ENCODE measurements at places on chromosomes 5 and 9.

DNA sequence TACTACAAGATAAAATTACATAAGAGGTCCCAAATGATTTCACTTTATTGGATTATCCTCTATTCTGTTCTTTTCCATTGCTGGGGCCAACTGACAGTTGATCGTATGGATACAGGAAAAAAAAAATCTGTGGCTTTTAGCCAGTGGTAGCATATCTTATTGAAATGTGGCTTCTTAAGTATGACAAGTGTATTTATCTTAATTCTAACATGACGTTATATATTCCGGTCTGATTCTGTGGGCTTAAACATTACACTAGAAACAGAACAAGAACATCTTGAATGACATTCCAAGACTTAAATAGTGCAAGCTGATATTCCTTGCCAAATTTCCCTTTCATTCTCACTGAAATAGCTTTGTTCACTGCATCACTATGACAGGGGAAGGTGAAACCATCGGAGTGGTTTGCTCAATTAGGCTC is 117.9 kb downstream of the INSYN2B start:
- DNase-seq, result no peak

GRCh38 chr5:149221326-149221725 is 50.3 kb upstream of the AFAP1L1 start:
- DNase-seq, result no peak

- DNase-seq, result no peak
These were observed 29.0 kb downstream of the FAT2 start for GRCh38 chr5:151562019-151562707.

GRCh38 chr5:68252673-68253623 is 37.4 kb downstream of the PIK3R1 start:
- peak; percentile 49 for DNase-seq

DNA sequence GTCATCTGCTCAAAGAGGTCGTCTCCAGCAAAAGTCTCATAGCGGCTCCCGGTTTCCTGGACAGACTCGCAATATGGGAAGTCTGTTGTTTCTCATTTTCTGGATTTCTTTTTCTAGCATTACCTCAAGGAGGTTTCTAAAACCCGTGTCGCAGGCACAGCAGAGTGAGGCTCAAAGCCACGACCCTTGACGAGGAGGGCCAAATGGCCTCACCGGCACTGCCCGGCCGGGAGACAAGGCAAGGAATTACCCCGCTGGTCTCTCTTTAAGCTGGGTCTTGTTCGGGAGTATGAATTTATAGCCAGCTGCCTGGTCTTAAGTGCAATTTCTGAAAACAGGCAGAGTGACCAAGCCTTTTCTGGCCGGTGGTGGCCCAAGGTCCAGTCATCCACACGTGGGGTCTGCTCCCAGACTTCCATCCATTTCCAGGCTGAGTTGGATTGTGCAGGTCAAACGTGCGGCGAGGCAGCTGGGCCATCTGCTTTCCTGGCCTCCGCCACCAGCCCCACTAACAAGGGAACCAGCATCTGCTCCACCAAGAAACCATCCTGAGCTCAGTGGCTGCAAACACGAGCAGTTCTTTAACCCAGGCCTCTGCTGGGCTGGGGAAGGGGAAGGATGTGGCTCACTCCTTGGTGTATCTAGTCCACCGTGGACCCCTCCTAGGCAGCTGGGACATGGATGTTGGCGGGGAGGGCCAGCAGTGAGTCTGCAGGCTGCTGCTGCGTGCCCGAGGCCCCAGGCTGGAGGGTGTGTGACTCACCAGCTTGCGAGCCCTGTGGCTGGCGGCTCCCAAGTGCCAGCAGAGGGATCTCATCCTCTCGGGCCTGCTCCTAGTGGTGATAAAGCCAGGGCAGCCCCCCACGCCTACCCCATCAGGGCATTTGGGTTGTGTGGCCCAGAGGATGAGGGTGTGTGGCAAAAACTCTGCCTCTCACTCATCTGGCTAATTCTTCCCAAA is 55.6 kb upstream of the COL5A1 start:
- DNase-seq, result no peak

GRCh38 chr9:91775011-91775707 is 174.9 kb downstream of the ROR2 start:
- peak; percentile 83 for DNase-seq

DNA sequence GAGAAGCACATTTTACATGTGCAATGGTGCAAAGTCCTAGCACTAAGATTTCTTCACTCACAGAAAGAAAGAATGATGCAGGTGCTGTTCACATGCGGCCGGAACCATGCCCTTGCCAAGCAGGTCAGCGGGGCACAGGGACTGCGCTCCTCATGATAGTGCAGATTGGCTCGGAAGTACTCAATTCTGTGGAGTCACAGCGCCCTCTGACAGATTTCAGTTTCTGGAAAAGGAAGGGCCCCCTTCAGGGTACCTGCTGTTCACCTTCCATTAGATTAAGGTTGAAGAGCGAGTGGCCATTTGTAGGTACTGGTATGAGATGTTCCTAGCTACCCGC is 75.7 kb downstream of the TMC1 start:
- no peak for DNase-seq

DNA sequence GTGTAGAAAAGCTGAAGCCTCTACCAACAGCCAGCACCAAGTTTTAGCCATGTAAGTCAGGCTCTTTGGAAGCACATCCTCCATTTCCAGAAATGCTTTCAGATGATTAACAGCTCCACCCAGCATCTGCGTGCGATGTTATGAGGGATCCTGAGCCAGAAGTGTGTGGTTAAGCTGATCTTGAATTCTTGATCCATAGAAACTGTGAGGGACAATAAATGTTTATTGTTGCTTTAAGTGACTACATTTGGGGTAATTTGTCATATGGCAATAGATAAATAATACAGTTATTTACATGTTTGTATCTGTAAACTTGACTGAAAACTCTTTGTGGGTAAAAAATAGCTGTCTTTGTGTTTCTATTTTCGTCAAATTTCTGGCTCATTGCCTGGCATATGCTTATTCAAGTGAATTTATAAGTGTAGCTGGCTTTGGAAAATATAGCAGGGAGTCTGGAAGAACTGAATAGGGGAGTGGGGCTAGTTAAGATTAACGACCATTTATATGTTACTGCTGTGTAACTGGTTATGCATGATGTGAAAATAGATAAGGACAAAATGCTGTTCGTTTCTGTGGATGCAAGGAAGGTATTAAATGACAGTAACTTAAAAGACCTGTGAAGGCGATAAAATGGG is 234.1 kb downstream of the LRRC70 start:
- no peak for DNase-seq

DNA sequence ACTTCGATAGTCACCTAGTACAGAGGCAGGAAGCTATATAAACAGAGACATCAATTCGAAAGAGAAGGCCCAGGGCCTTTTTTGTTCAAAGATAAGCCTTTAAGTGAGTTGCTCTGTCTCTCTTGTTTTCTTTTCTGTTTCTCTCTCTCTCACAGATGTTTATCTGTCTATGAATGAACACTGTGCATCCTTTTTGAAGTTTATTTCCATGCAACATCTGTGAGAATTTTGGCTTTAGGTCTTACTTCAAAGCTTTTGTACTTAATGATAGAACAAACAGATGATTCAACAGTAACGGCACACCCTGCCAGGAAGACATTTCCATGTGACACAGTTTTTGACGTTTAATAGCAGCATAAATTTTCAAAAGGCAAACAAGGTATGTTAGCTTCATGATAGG is 1413.1 kb upstream of the CDH6 start:
- DNase-seq, result no peak

- DNase-seq, result no peak
These were observed 17.3 kb upstream of the ANKRD18B start for GRCh38 chr9:33506626-33507370.

DNA sequence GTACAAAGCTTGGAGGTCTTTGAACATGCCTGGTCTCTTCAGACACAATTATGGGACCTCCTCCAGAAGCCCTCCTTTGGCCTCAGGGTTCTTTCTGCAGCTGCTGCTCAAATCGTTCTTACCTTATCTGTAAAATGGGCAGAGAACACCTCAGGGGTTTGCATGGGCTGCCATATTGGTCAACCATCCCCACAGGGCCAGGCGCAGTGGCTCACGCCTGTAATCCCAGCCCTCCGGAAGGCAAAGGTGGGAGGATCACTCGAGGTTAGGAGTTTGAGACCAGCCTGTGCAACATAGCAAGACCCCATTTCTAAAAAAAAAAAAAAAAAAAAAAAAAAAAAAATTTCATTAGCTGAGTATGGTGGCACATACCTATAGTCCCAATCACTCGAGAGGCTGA is 29.1 kb upstream of the TCF7 start:
- no peak for DNase-seq

DNA sequence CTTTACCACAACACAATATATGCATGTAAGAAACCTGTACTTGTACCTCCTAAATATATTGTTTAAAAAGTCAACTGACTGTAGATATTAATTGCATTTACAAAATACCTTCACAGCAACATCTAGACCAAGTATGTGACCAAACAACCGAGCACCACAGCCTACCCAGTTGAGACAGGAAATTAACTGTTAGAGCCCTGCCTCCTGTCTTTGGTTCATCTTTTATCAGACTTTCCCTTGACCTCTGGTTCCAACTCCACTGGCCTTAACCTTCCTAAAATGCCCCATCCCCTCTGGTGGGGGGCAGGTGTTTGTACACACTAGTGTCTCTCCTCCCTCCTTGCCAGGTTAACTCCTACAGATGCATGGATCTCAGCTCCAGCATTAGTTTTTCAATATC is 155.0 kb upstream of the PANK3 start:
- no peak for DNase-seq

DNA sequence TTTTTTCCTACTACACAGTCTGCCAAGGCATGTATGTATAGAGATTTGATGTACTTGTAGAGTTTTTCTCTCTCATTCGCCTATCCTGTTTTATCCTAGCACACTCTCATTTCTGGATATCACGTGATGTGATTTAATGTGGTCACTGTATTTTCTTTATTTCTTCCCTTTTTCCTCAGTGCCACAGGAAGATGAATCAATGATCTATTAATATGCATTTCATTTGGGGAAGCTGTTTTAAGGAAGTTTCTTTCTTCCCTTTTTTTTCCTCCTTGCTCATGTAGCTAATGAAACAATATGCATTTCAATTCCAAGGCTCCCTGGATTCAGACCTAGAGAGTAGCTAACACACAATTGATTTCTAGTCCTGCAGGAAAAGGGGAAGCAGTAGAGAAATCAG is 506.3 kb upstream of the WWC1 start:
- DNase-seq, result no peak

GRCh38 chr5:177308740-177309139 is 3.0 kb downstream of the MXD3 start:
- no peak for DNase-seq

GRCh38 chr5:106288979-106289378 is 1381.8 kb downstream of the EFNA5 start:
- no peak for DNase-seq

GRCh38 chr9:113056191-113057106 is at the start of gene ZFP37:
Gene ZFP37 (minus strand): TSS chr9:113056724. CDS start chr9:113056688, 36 bp downstream.
- DNase-seq, result peak; percentile 81

GRCh38 chr5:1479581-1480188 is 34.4 kb upstream of the SLC6A3 start:
- DNase-seq, result peak; percentile 68

- peak; percentile 32 for DNase-seq
These were observed 11.8 kb downstream of the ELL2 start for GRCh38 chr5:95949810-95950209.

DNA sequence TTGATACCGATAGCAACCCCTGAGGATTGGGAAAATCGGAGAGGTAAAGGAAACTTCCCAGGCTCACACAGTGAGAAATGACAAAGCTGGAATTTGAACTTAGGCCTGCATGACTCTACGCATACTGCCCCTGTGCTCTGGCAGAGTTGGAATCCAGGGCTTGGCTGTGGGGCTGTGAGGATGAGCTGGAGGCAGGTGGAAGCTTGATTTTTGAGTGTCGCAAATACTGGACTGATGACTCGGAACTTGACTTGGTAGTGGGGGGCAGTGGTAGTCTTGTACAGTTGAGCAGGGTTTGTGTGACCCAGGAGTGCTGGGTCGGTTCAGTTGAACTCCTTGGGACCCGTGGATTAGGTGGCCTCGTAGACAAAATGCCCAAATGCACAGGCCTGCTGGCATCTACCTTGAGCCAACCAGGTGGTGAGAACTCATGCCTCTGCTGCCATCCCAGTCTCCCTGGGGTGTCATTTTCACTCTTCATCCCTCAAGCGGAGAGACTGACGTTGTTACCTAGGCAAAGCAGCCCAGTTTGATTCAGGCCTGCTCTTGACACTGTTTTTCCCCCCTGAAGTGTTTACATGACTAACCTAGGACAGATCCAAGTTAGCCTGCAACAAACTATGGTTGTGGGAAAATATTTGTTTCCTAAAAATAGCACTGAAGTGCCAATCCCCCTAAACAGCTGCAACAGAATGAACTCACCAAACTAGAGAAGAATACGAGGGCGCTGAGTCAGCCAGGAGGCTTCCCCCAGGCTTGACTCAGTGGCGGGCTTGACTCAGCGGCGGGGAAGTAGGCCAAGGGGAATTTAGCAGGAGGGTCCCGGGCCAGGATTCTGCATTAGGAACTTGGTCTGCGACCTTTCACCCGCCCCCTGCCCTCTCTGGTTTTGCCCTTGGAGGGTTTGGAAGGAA is 45.7 kb upstream of the ORM1 start:
- DNase-seq, result no peak

DNA sequence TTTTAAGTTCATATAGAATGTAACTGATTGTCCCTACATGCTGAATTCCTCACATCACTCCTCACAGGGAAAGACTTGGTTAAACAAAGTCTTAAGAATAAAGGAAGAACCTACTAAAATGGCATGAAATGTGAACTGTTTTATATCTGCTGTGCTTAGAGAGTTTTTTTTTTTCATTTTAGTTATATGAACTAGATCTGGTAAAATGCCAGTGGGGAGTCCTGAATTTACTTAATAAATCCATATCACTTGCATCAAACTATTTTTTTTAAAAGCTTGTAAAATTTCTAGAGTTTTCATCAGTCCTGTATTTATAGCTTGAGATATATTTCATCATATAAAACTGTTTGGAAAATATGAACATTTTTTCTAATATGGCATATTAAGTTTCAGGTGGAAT is 1528.6 kb downstream of the EFNA5 start:
- no peak for DNase-seq

GRCh38 chr5:139277171-139277570 is 16.4 kb upstream of the MATR3 start:
- no peak for DNase-seq

DNA sequence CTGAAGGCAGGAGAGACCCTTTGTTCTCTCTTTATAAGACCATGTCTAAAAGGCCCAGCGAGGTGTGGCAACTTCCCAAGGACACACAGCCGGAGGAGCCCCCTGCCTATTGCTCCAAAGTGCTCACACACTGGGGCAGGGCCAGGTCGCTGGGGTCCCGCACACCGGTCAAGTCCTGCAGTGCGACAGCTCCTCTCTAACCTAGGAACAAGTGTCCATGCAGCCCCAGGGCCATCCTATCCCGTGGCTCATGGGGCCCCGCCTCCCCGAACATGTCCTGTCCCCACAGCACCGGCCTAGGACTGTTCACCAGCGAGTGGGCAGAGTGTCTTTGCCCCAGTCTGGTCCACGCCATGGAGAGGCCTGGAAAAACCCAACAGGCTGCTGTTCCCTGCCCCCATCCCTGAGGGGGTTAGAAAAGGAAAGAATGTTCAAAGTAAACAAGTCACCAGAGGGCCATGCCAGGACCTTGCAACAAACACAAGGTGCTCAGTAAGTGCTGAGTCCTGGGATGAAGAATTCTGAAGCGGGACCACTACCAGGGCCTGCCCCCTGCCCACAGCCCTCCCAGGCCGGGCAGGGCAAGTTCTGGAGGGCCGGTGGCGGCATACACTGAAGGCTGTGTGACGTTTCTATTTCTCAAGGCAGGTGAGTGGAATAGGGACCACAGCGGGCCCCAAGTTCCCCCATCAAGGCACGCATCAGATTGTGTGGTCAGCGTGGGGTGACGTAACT is 938 bp downstream of the NINJ1 start:
- DNase-seq, result no peak

- no peak for DNase-seq
These were observed 359.2 kb upstream of the ZNF462 start for GRCh38 chr9:106503759-106504158.

GRCh38 chr9:126584611-126585010 is 29.1 kb upstream of the LMX1B start:
- no peak for DNase-seq

All from GM10248 (cell line).